ENCODE measurements at places on chromosomes 3 and 15.

DNA sequence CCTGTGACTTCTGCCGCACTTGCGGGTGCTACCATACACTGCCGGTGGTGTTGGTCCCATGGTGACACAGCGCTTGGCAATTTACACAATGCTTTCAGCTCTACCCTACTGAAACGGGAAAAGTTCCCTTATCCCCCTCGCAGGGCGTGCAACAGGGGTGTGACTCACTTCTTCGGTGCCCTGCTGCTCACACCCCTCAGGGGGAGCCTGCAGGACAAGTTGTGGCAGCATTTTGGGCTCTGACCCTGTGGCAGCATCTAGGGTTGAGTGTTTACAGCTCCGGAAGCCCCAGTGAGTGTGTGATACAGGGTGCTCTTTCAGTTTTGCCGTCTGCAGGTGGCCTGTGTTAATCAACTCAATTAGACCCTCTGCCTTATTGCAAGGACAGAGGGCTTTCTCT is 324.7 kb upstream of the RGMA start:
- no peak overlapping the region for H3K27ac ChIP-seq
- DNase-seq, result no peak
- no peak overlapping the region for H3K4me3 ChIP-seq
- H3K36me3 ChIP-seq, result no peaks in the 10 kb centered on the region
- H3K27me3 ChIP-seq, result peaks cover 11% of the 10 kb centered on the region

- H3K27me3 ChIP-seq, result peaks cover 50% of the 10 kb centered on the region
- no peak overlapping the region for H3K27ac ChIP-seq
- no peak overlapping the region for H3K4me3 ChIP-seq
- no peaks in the 10 kb centered on the region for H3K4me1 ChIP-seq
- H3K36me3 ChIP-seq, result no peaks in the 10 kb centered on the region
These were observed 138.6 kb downstream of the PDCD6IP start for GRCh38 chr3:33936921-33937525.

DNA sequence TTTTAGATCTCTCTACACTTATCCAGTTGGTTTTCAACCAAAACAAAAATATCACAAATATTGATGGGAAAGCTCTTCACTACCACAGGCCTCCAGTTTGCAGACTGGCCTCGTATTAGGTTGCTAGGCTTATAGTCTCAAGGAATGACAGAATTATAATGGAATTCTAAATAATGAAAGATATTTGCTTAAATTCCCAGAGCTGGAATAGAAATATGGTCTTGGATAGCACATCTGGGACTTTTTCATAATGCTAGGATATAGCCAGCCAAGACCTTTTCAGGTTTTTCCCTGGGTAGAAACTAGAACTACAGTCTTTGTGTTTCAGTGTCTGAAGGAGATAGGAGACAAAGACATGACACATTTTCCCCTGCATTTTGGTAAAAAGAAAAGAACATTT is 121.9 kb upstream of the STAC start:
- H3K4me1 ChIP-seq, result no peaks in the 10 kb centered on the region
- no peak overlapping the region for H3K4me3 ChIP-seq
- H3K27me3 ChIP-seq, result no peaks in the 10 kb centered on the region
- no peaks in the 10 kb centered on the region for H3K36me3 ChIP-seq

DNA sequence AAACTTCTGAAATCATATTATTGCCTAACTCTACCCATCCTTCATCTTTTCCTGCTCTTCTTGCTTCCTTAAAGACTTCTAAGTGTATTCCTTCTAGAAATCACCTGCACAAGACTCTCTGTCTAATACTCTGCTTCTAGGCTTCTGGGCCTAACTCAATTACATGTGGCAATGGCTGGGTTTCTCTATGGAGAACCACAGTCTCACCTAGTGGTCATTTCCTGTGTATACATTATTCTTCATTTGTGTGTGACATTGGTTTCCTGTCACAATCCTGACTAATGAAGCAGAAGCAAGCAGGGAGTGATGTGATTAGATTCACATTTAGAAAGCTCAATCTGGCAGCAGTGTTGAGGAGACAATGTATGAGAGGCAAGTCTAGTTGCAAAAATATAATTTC is 16.9 kb upstream of the CLDN1 start:
- peaks cover 7% of the 10 kb centered on the region for H3K4me1 ChIP-seq
- peak; percentile 18 for DNase-seq
- no peak overlapping the region for H3K4me3 ChIP-seq
- H3K27ac ChIP-seq, result no peak overlapping the region
- no peaks in the 10 kb centered on the region for H3K27me3 ChIP-seq

DNA sequence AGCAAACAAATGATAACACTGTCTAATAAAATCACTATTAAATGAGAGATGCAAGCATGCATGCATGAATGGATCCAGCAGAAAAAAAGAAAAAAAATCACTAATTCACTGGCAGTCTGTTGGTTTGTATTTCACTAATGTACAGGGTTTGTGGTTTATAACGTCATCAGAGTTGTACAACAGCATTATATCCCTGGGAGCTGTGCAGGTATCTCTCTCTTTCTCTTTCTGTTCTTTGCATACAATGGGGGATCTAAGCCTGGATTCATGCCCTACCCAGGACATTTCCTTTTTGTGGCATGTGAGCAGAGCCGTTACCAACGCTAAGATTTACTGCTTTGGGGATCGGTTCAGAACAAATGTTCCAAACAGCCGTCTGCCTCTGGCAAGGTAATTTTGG is 229.5 kb downstream of the SOX2 start:
- H3K27me3 ChIP-seq, result no peaks in the 10 kb centered on the region
- H3K36me3 ChIP-seq, result no peaks in the 10 kb centered on the region
- H3K27ac ChIP-seq, result no peak overlapping the region
- H3K4me1 ChIP-seq, result no peaks in the 10 kb centered on the region
- DNase-seq, result no peak

GRCh38 chr15:82315519-82316246 is 33.6 kb downstream of the GOLGA6L10 start:
- H3K4me1 ChIP-seq, result no peaks in the 10 kb centered on the region
- no peaks in the 10 kb centered on the region for H3K36me3 ChIP-seq
- H3K27ac ChIP-seq, result no peak overlapping the region
- H3K27me3 ChIP-seq, result no peaks in the 10 kb centered on the region
- no peak overlapping the region for H3K4me3 ChIP-seq
- DNase-seq, result no peak

DNA sequence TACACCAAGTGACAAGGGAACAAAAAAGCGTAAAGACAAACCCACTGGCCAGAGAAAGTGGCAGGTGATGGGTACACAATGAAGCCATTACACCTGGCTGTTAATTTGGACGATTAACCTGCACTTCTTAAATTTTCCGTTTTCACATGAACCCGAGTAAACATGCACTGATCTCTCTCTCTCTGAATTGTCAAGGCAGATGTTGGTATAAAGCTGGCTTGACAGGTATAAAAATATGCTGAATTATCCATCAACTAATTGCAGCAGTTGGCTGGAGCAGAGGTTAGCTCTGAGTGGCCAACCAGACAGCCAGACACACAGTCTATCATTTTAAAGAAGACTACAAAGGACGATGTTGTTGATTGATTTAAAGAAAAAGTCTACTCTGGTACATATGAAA is 561.7 kb upstream of the ALCAM start:
- H3K36me3 ChIP-seq, result no peaks in the 10 kb centered on the region
- no peak overlapping the region for H3K4me3 ChIP-seq

DNA sequence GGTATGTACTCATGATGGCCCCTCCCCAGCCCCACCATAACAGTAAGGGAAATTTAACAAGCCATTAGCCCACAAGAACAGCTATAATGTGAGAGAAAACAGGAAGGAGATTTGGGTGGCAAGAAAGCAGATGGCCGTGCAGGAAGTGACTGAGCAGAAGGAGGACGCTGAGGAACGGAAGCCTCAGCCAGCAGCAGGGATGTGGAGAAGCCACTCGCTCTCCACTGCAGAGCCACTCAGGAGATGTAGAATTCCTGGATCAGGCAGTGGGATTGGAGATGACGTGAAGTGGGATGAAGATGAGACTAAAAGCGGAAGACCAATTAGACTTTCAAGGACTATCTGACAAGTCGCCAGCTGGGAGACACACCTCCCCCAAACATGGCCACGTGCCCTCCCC is 31.2 kb downstream of the PRR23E start:
- H3K4me1 ChIP-seq, result peaks cover 20% of the 10 kb centered on the region
- H3K4me3 ChIP-seq, result no peak overlapping the region
- H3K27ac ChIP-seq, result no peak overlapping the region

DNA sequence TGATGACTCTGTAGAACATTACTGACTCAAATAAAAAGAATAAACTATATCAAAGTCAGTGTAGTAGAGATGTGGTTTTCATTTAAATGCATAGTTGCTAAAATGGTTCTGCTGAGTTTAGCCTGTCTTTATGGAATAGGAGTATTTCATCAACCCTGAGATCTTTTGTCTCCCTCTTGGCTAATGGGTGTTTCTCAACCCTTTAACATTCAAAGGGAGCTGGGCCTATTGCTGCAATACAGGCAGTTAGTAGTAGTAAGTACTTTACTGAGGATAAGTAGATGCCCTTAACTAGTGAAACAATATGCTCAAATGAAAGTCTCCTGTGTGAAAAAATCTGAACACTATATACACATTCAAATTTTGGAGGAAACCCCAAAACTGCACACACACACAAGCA is 184.7 kb upstream of the TTC14 start:
- no peak overlapping the region for H3K4me3 ChIP-seq
- H3K36me3 ChIP-seq, result no peaks in the 10 kb centered on the region

DNA sequence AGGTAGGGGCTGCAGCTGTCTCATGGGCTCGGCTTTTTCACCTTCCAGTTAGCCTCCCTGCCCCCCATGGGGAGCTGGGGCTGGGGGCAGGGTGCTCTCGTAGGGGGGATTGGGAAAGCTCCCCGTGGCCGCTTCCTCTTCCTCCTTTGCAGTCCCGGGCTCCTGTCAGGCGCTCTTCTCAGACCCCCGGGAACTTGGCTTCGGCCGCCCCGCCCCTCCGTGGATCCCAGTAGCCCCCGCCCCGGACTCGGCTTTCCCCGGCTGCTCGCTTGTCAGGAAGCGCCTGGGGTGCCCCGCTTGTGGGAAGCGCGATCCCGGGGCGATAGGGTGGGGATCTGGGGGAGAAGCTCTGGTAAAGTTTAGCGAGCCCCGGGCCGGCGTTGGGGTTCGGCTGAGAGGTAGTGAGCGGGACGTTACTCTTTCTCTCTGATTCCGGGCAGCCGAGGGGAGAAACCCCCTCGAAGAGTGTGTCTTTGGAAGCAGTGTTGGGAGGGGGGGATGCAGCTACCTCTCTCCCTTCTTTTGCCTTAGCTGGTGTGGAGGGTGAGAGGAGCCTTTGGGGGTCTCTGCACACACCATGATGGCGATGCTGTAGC is 611 bp downstream of the PIAS1 start:
- no peaks in the 10 kb centered on the region for H3K36me3 ChIP-seq
- no peak for DNase-seq
- H3K4me1 ChIP-seq, result peaks cover 15% of the 10 kb centered on the region

GRCh38 chr3:161395115-161396012 is 24.0 kb upstream of the SPTSSB start:
- no peaks in the 10 kb centered on the region for H3K4me1 ChIP-seq
- H3K4me3 ChIP-seq, result no peak overlapping the region
- no peak overlapping the region for H3K27ac ChIP-seq
- H3K27me3 ChIP-seq, result no peaks in the 10 kb centered on the region
- DNase-seq, result no peak

- no peaks in the 10 kb centered on the region for H3K27me3 ChIP-seq
- H3K27ac ChIP-seq, result no peak overlapping the region
- no peaks in the 10 kb centered on the region for H3K4me1 ChIP-seq
- H3K36me3 ChIP-seq, result no peaks in the 10 kb centered on the region
- DNase-seq, result no peak
These were observed 34.9 kb downstream of the TSPAN3 start for GRCh38 chr15:77035999-77036471.

GRCh38 chr15:74958320-74958907 is 1.8 kb upstream of the RPP25 start:
- H3K27me3 ChIP-seq, result no peaks in the 10 kb centered on the region
- H3K27ac ChIP-seq, result peak overlapping the region; percentile 37
- H3K4me3 ChIP-seq, result peak overlapping the region; percentile 82

- no peaks in the 10 kb centered on the region for H3K27me3 ChIP-seq
- no peak overlapping the region for H3K27ac ChIP-seq
- H3K4me3 ChIP-seq, result no peak overlapping the region
- DNase-seq, result no peak
- H3K4me1 ChIP-seq, result no peaks in the 10 kb centered on the region
- no peaks in the 10 kb centered on the region for H3K36me3 ChIP-seq
These were observed 150.5 kb upstream of the PRR20G start for GRCh38 chr3:127438371-127438770.

DNA sequence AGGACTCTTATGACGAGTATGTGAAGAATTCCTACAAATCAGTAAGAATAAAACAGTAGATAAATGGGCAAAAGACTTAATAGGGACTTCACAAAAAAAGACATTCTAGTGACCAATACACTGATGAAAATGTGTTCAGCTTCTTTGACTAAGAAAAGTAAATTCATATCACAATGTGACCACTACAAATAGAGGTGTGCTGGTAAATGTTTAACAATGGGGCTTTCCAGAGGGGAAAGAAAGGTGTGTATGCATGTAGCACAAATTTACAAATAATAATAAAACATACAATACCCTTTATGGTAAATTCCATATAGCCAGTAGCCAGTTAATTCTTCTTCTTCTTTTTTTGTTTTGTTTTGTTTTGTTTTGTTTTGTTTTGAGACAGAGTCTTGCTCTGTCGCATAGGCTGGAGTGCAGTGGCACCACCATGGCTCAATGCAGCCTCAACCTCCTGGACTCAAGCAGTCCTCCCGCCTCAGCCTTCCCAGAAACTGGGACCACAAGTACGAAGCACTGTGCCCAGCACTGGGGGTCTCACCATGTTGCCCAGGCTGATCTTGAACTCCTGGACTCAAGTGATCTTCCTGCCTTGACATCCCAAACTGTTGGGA is 17.5 kb upstream of the NMD3 start:
- H3K4me3 ChIP-seq, result no peak overlapping the region
- H3K27me3 ChIP-seq, result no peaks in the 10 kb centered on the region
- DNase-seq, result no peak
- H3K4me1 ChIP-seq, result peaks cover 10% of the 10 kb centered on the region
- H3K36me3 ChIP-seq, result no peaks in the 10 kb centered on the region

GRCh38 chr15:67611370-67612369 is 69.2 kb downstream of the MAP2K5 start:
- no peaks in the 10 kb centered on the region for H3K4me1 ChIP-seq
- H3K27me3 ChIP-seq, result no peaks in the 10 kb centered on the region
- H3K27ac ChIP-seq, result no peak overlapping the region
- no peak overlapping the region for H3K4me3 ChIP-seq
- H3K36me3 ChIP-seq, result no peaks in the 10 kb centered on the region

DNA sequence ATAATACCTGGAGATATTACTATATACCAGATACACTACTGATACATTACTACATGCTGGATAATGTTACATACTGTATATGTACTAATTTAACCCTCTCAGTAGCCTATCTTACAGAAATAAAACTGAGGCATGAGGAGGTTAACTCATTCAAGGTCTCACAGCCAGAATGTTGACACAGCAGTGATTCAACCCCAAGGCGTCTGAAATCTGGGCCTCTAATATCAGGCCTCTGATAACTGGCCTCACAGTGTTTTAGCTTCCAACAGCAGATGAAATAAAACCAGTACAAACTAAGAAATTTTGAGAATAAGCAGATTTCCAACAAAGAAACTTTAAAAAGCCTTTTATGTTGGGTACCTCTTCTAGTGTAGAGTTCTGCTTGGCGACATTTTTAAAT is 23.4 kb downstream of the DZIP1L start:
- no peak for DNase-seq
- no peaks in the 10 kb centered on the region for H3K36me3 ChIP-seq
- H3K4me1 ChIP-seq, result no peaks in the 10 kb centered on the region
- no peak overlapping the region for H3K4me3 ChIP-seq
- no peaks in the 10 kb centered on the region for H3K27me3 ChIP-seq
